NCI-H524 treated with DMSO at 0.1 percent for 48 hours (cell line): ENCODE measurements at places on chromosomes 6 and 20.

DNA sequence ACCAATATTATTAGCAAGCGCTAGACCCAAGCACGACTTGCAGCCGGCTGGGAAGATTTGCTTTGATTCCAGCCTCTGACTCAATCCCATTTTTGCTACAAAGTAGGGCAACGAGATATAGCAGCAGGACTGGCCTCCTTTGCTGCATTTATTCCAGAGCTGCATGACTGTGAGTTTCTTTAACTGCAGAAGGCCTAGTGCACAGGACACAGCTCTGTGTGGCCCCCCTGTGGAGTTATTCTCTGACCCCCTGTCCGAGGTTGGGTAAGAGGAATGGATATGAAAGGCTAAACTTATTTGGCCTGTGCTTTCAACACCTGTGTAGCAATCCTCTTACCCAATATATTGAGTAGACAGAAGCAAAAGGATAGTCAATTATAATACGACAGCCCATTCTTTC, 133.3 kb upstream of the SPTLC3 start:
- no peak for DNase-seq

GRCh38 chr20:15256676-15257568, 919.5 kb upstream of the FLRT3 start:
- no peak for DNase-seq

- DNase-seq: no peak
Observed at GRCh38 chr6:93079061-93079460, 340.3 kb downstream of the EPHA7 start.

DNA sequence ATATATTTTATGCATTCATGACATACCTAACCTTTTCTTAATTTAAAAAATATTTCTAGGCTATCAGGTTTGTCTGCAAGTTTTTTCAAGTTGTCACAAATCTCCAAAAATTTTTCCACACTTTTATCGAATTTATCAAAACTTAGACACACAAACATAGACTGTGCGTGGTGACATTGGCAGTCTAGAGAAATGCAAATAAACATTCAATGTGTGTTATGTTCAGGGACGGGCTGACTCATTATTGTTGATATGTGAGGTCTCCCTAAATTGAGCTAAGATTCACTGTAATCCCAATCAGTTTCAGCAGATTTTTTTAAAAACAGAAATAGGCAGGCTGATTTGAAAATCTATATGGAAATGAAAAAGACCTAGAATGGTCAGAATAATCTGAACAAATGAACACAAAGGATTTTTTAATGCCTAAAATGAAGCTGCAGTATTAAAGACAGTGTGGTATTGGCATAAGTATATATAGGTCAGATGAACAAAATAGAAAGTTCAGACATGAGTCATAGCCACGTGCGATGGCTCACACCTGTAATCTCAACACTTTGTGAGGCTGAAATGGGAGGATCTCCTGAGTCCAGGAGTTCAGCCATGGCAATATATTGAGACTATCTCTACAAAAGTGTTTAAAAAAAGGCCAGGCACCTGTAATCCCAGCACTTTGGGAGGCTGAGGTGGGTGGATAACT, 19.2 kb downstream of the BLTP3A start:
- DNase-seq: no peak

GRCh38 chr20:53878262-53879047, 191.9 kb downstream of the BCAS1 start:
- no peak for DNase-seq
